ENCODE measurements at places on chromosomes 16 and 17.

GRCh38 chr16:35741546-35741945 is 2282.1 kb downstream of the TP53TG3F start:
- no peak for DNase-seq

- DNase-seq, result no peak
Measured at GRCh38 chr17:17590141-17590751, 1.3 kb downstream of the PEMT start.

DNA sequence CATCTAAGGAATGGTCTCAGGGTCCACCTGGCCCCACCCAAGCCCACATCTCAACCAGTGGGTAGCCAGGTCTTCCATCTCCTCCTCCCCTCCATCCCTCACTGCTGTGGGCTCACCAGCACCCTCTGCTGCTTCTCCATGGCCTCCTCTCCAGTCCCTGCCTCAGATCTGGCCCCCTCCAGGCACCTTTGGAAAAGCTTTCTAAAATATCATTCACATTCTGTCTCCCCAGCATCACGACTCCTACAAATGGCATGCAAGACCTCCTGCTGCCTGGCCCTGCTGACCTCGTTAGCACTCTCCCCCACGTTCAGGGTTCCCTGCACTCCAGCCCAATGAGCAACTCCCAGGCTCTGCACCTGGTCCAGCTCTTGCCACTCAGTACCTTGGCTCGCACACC is 13.7 kb downstream of the GLP2R start:
- DNase-seq, result no peak

DNA sequence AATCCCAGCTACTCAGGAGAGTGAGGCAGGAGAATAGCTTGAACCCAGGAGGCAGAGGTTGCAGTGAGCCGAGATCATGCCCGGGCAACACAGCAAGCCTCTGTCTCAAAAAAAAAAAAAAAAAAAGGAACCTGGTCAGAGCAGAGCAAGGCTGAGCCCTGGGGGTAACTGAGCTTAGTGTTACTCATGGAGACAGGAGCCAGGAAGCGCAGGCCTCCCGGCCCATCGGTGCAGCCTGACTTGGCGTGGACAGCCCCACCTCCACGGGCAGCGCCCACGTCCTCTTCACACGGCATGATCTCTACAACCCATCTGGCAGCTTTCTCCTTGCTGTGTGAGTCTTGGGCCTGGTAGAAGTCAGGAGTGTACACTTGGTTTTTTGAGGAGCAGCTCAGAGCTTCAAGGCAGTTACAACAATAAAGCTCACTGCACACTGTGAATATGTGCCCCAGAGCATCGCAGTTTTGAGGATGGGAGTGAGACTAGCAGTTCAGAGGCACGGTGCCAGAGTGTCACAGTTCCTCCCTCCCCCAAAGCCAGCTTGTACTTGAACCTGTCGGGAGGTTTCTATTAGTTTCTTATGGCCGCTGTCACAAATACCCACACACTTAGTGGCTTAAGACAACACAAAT is 129.9 kb downstream of the RAP1GAP2 start:
- DNase-seq, result no peak

GRCh38 chr17:63039342-63039741 is 73.3 kb downstream of the TANC2 start:
- no peak for DNase-seq

GRCh38 chr17:62865586-62865985 is 57.5 kb upstream of the MARCHF10 start:
- no peak for DNase-seq

GRCh38 chr16:4315186-4316107 is at the start of gene GLIS2:
TSS of gene GLIS2 (plus strand) at chr16:4316067. CDS start at chr16:4332281, 16,214 bp downstream.
- no peak for DNase-seq

GRCh38 chr16:86575754-86576557 is 2.4 kb upstream of the FOXL1 start:
- DNase-seq, result no peak

- DNase-seq, result no peak
Measured at GRCh38 chr16:30786115-30786935, 680 bp downstream of the ZNF629 start.

- DNase-seq, result no peak
Measured at GRCh38 chr16:85270374-85270773, 158.1 kb upstream of the CIBAR2 start.

DNA sequence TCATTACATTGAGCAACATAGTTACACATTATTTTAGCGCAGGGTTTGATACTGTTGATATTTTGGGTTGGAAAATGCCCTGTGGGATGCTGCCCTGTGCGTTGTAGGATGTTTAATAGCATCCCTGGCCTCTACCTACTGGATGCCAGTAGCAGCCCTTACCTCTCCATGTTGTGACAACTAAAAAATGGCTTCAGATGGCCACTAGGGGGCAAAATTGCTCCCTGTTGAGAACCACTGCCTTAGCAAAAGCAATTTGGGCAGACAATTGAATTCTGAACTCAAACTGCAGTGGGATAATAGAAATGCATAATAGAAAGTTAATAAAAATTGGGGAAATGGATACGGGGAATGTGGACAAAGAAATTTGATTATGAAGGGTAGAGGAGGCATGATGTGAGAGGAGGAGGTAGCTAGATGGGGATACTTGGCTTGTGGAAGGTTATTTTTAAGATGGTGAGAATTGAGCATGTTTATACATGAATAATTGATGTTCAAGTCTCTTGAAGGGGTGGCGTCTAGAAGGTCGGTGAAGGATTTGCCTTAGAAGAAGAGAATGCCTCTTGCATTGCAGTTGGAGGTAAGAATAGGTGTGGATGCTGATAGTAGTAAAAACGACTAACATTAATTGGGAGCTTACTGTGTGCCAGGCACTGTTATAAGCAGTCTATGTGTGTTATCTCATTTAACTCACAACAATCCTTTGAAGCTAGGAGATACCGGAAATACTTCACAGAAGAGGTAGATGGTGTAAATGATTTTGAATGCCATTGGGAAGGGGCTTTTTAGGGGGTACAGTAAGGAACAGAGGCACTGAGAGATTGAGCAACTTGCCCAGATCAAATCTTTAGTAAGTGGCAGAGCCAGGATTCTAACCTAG is 19.0 kb downstream of the HEATR9 start:
- DNase-seq, result peak; percentile 65

DNA sequence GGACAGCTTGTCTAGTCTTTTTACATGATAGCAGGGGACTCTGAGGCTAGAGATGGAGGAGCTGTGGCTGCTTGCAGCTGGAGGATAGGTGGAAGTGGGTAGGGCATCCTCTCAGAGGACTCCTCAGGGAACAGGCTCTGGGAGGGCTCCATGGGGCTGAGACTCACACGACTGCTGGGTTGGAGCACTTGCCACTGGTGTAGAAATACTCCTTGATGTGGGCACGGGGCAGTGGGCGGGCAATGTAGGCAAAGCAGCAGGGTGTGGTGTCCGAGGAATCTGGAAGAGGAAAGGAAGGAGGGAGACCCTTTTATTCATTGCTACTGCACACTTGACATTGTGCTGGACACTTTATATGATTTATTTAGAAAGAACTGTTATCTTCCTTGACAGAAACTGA is 1.8 kb downstream of the CCL5 start:
- DNase-seq, result no peak

GRCh38 chr16:73172241-73172972 is 124.5 kb upstream of the ZFHX3 start:
- no peak for DNase-seq

DNA sequence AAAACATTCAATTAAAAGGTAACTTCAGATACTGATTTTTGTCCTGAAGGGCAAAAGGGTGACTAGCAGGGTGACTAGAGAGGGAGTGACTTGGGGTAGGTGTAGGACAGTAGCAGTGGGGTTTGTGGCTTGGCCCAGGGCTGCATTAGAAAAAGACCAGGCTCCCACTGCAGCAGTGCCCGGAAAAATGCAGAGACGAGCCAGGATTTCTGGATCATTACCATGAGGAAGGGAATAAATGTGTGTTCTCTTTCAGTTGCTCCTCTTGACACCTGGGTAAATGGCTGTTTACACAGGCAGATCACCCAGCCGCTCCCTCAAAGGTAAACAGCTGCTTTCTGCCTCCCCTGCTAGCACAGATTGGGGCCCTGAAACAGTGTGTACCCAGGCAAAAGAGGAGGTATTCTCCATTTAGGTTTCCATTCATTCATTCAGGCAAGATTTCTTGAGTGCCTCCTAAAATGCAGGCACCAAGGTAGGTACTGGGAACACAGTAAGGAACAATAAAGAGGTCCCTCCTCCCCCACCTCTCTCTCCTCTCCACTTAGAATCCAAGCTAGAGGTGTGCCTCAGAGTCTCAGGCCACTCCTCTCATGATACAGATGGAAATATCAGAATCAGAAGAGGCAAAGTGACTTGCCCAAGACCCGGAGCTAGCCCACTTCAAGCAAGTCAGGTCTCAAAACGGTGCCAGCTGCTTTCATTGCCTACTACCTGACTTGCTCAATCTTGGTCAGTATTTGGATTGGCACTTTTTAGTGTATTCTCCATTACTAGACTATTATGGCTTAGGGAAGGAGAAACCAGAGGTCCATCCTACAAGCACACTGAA is 15.2 kb upstream of the TOX3 start:
- no peak for DNase-seq

DNA sequence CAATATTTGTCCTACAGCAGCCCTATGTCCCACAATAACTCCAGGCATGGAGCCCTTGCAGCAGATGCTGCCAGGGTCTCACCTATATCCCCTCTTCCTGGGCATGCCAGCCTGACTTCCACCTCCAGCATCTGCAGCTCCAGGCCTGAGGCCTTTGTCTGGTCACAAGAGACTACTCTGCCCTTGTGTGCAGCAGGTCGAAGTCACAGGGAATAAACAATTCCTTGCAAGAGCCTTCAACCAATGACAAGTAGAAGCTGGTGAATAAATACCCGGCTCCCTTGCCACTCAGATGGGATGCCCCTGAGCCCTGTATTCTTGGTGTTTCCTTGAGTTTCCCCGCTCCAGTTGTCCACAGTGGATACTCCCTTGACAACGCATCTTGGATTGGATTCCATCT is 23.0 kb downstream of the CES1 start:
- DNase-seq, result no peak

GRCh38 chr16:61969077-61969382 is 67.2 kb downstream of the CDH8 start:
- DNase-seq, result no peak

GRCh38 chr16:28107232-28107631 is 43.7 kb upstream of the GSG1L start:
- DNase-seq, result no peak

GRCh38 chr17:696369-696768 is 18.3 kb downstream of the VPS53 start:
- no peak for DNase-seq

Data from CD8-positive, alpha-beta T cell (primary cell).